ENCODE measurements at places on chromosomes 5 and 9.

GRCh38 chr9:107279086-107279485 is 4.0 kb upstream of the RAD23B start:
- no peak for DNase-seq

DNA sequence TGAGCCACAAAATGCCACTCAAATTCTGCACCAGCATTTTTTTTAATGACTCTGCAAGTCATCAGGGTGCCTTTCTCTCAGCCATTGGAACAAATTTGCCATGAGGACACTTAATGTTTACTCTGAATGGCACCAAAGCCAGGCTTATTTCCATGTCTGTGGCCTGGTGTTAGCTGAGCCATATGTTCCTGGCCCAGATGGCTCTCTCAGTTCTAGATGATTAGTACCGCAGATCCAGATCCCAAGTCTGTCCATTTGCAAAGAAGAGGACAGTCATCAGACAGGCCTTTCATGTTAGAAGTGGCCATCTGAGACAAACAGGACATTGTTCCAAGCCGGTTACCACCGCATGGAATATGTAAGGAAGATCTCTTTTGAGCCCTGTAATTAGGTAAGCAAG is 70.3 kb downstream of the INSYN2B start:
- DNase-seq = no peak

DNA sequence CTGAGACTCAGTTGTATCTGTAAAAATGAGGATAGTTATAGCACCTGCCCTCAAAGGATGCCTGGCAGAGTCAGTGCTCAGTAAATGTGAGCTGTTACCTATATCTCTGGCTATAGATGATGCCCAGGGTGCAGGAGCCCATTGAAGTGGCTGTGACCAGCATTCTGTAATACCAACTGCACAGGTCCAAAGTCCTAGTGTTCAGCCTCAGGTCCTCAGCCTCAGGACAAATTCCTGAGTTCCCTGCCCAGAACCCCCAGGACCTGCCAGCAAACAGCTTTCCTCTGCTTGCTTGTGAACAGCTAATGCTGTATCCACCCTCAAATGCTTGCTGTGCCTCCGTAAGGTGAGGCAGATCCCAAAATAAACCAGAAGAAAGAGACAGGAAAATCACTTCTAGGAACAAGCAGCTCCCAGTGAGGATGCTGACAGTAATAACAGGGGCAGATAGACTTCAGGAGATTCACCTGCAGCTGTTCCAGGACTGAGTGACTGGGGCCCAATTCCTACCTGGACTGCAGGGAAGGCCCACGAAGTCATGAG is 80.8 kb downstream of the SIL1 start:
- DNase-seq = no peak

DNA sequence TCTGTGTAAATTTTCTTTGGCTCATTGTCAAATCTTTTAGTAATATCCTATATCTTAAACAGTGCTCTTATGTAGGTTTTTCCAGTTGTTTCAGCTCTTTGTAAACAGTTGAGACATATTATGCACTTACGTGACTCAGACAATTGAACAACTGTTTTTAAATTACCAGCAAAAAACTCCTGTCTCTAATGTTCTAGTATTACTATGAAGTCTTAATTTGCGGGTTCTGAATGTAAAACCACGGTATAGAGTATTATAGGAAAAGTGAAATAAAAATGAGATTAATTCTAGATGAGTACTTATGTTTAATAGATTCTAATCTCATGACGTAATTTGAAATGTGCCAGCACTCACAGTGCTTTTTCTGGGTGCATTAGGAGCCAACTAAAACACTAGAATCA is 136.0 kb downstream of the GDNF start:
- no peak for DNase-seq

DNA sequence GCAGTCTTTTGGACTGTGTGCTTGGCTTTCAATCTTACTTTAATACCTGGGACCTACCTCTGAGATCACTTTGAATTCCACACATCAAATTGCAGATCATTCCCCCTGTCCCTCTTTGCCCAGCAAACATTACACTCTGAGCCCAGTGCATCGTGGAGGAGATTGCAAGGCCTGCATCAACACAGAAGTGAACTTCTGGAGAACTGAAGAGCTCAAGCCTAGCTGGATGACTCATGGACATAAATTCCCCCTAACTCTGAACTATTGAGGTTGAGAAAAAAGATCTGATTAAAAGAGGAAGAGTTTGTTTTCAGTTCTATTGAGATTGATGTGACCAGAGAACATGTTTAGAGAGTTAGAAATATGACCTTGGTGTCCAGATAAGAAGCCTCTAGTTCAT is 316.0 kb upstream of the DMAC1 start:
- no peak for DNase-seq

DNA sequence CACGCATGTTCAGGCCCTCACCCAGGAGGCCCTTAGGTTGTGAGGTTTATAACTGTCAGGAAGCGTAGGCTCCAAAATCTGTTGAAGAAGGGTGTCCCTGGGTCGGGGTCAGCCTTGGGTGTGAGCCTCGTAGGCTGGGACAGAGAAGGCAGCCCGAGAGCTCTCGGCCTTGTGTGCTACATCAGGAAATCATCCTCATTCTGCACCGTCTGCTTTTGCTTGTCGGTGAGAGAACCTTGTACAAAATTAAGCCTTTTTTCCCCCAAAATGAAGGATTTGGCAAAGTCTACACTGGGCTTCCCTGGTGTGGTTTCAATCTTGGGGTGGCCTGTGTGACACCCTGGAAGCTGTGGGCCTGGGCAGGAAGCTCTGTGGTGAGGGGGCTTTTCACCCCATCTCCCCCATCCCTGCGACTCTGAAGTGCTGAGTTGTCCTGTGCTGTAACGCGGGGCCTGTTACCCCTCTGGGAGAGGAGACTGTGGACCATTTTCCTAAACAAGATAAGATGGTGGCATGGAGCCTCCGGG is 55.3 kb downstream of the AHRR start:
- peak; percentile 7 for DNase-seq

DNA sequence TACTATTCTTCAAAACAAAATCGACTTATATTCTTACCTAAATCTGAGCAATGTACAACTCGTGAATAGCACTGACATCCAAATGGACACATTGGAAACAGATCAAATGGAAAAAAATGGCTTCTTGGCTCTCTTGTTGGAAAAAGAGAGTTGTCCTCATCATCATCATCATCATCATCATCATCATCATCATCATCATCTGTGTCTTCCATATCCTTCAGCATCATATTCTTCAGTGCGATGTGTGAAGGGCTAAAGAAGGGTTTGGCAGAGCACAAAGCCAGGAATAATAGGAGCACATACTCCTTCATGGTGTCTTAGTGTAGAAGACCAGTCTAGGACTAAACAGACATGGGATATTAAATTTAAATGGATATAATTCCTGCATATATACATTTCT is 7.7 kb downstream of the ASPN start:
- DNase-seq = no peak

DNA sequence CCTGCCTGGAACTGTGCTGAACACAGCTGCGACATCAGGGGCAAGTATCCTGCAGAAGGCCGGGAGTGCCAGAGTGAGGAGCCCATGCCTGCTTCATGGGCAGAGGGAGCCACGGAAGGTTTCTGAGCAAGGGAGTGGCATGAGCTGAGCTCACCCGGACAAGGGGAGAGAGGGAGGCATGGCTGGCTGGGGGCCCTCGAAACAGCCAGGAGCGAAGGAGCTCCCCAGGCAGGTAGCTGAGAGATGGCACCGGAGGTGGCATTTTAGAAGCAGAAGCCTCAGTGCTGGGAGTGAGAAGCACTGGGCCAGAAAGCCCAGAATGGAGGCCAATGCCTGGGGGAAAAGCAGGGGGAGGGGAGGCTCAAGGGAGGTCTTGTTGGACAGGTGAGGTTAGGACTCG is 56.9 kb upstream of the SARDH start:
- DNase-seq = no peak

DNA sequence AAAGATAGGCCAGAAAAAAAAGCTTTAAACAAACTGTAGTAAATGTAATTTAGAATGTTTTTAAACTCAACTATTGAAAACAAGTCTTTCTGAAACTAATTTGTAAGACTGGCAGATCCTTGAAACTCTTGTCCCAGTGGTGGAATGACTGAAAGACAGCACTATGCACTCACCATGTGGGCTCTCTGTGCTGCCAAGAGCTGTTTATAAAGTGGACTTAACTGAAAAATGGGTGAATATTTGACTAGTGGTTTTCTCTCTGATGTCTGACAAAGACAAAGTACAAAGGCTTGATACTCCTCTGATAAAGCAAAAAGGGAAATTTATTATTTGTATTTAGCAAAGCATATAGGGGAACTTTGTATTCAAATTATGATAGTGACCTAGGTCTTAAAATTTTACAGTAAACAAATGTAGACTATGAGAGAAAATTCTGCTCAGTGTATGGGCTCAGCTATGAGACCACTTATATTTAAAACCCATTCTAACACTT is 635.4 kb downstream of the NR2F1-AS1 start:
- DNase-seq = no peak

GRCh38 chr5:17260549-17260948 is 43.1 kb downstream of the BASP1 start:
- DNase-seq = no peak

GRCh38 chr9:128114326-128115186 is 13.0 kb downstream of the PTGES2 start:
- DNase-seq = no peak

DNA sequence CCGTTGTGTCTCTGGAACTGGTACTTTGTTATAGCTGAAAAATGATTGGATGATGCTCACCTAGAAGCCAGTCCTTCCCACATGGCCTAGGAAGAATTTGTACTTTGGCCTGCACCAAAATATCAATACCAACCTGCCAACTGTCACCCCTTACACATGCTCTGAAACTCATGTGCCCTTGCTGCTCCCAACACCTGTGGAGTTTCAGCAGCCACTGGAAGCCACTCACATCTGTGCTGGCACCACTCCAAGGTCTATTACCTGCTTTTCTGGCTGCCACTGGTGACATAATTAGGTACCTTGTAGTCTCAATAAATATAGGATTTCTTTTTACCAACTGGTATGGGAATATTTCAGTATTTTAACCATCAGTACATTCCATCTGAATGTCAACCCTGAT is 363.6 kb downstream of the SH3GL2 start:
- peak; percentile 36 for DNase-seq

DNA sequence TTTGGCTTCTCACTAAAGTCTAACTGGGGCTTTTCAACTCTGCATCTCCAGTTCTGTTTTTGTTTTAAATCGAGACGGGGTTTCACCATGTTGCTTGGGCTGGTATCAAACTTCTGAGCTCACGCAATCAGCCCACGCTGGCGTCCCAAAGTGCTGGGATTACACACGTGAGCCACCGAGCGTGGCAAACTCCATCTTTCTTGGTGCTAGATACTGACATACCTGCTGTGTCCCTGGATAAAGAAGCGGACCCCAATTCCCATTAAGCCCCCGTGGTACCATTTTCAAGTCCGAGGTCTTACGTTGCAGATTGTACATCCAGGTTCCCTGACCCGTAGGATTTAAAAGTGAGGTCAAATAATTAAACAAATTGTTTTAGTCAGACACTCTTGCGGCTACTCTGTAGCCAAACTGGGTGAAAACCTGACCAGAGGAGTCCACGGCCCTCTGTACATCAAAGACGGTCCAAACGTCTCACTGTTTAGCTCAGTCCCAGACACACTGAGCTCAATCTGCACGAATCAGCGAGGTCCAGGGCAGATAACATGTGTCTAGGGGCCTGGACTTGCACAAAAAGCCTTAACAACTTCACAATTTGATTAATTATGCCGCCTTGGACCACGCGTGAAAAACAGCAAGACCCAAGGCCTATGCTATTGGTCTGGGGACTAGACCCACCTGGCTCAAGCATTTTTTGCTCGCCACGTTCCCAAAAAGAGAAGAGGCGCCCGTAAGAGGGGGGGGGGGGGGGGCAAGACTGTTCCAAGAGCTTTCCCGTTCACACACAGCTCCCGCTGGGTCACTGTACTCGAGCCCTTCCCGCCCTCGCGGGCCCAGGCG is 727 bp upstream of the DNAJA1 start:
- peak; percentile 32 for DNase-seq

DNA sequence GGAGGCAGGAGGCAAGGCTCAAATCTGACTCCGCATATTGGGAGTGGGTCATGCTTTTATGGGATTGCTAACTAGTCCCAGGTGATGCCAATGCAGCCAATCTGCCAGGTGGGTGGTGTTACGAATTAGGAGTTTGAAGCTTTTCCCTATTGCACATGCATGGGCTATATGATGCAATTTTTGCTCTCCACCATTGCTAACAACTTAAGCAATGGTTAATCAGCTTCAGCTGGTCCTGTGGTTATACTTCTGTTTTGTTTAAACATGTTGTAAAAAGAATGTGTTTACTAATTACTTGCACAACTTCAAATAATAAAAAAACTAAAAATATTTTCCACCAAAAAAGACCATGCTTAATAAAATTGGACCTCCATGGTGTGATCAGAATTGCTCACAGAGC is 55.7 kb downstream of the SHC3 start:
- DNase-seq = no peak

- DNase-seq = no peak
Measured at GRCh38 chr5:32182463-32183063, 8.4 kb upstream of the GOLPH3 start.

GRCh38 chr9:9257999-9258498 is 1354.8 kb downstream of the PTPRD start:
- no peak for DNase-seq

DNA sequence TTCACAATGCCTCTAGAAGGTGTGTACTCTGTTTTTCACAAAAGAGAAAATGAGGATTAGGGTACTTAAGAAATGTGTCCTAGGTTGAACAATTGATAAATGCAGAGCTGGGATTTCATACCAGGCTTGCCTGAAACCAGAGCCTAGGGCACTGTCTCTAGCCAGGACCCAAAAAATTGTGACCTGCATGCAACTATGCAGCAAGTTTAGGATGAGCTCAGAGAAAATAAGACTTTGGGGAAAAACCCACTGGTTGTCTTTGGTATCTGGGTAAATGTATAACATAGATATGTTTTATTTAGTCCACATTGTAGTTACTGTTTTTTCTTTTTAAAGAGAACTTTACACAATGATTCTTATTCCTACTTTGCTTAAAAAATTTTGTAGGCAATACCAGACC is 177.1 kb upstream of the SEMA6A start:
- DNase-seq = no peak

DNA sequence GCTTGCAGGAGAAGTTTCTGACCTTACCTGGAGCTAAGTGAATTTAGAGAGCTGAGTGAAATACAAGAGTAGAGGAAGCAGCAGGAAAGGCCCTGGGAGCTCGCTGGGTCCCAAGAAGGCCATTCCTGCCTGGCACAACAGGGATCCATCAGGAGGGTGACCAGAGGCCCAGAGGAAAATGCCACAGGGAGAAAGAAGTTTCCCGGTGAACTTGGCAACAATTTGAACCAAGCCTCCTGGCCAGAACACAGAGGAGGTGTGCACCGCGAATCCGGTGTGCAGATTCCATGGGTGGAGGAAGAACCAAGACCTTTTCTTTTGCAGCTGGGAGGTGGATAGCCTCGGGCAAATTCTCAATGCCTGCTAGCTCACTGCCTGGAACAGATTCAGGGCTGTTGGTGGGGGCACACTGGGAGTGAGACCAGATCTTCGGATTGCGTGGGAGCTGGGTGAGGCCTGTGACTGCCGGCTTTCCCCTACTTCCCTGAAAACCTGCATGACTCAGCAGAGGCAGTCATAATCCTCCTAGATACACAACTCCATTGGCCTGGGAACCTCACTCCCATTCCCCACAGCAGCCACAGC is 1850.9 kb upstream of the NUDT12 start:
- no peak for DNase-seq
